CD4-positive, alpha-beta T cell treated with Interleukin-6 at 100 ng/mL for 8 hours (primary cell): ENCODE measurements at places on chromosomes 3 and 15.
A peak's percentile ranks its signal among the peaks of the same experiment; 100 is the strongest.

GRCh38 chr3:70919091-70919490, 606.7 kb upstream of the MDFIC2 start:
- DNase-seq, result no peak

GRCh38 chr3:43998836-43999727, 242.6 kb upstream of the TOPAZ1 start:
- no peak for DNase-seq

DNA sequence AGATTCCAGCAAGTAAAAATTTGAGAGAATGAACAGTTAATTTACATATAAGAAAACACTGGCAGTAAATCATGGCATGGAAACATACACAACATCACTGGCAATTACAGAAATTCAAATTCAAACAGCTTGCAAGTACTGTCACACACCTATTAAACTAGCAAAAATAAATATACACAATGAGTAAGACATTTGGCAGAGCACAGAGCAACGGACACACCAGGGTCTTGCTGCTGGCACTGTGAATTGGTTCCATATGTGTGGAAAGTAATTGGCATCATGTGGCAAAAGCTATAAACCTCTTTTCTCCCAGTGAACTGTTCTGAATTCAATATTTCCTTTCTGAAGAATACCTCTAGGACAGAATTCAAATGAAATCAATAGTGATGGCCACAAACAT, 78.3 kb downstream of the LRRK1 start:
- no peak for DNase-seq

DNA sequence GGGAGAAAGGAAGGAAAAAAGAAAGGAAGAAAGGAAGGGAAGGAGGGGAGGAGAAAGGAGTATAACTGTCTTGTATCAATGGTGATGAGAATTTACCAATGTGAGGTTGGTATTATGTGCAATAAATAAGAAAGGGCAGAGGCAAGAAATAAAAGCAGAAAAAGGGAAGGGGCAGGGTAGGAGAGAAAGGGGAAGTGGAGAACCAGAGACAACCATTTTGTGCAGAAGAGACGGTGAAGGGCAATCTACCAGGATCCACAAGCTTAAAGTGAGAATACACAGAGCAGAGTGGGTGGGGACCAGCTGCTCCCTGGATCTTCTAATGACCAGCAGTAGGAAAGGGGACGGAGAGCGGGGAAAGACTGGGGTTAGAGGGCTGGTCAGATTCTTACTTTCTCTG, 106.9 kb upstream of the SLCO2A1 start:
- no peak for DNase-seq

- DNase-seq, result no peak
These were observed 239.3 kb downstream of the CPNE4 start for GRCh38 chr3:131795390-131796090.

- no peak for DNase-seq
These were observed 7.3 kb downstream of the ADAMTS17 start for GRCh38 chr15:100334456-100334855.

GRCh38 chr3:17151598-17152373, 267.0 kb downstream of the PLCL2 start:
- peak; percentile 73 for DNase-seq

DNA sequence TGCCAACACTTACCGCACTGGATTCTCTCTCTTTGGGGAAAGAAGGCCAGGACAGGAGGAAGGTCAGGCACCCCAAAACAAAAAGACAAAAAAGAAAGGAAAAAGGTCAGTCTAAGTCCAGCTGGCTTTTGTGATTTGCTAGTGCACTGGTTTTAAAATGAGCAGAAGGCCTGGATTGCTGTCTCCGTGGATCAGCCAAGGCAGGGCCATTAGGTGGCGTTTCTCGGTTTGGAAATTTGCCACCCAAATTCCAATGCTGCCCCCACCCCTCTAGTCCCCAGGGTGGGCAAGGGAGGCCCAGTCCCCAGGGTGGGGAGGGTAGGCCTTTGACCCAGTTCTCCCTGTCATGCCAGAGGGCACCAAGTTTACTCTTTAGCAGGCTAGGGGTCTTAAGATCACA, 33.3 kb downstream of the TLE3 start:
- no peak for DNase-seq

DNA sequence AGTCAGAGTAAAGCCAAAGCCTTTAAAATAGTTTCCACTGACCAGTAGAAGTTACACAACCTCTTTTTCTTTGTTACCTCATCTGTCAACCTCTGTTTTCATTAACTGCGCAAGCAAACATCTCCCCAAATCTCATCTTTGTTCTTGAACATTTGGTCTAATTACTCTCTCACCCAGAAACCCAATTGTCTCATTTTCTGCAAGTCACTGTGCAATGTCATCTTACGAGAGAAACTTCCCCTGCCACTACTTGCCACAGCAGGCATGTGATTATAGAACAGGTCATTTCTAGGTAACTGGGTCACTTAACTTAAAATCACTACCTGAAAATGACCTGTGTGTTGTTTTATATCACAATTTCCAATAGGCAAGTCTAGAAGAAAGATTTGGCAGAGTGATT, 159.4 kb downstream of the SI start:
- DNase-seq, result no peak

GRCh38 chr3:28076246-28076645, 165.2 kb upstream of the CMC1 start:
- no peak for DNase-seq

- DNase-seq, result no peak
These were observed 764.2 kb downstream of the NTRK3 start for GRCh38 chr15:87492321-87492720.

DNA sequence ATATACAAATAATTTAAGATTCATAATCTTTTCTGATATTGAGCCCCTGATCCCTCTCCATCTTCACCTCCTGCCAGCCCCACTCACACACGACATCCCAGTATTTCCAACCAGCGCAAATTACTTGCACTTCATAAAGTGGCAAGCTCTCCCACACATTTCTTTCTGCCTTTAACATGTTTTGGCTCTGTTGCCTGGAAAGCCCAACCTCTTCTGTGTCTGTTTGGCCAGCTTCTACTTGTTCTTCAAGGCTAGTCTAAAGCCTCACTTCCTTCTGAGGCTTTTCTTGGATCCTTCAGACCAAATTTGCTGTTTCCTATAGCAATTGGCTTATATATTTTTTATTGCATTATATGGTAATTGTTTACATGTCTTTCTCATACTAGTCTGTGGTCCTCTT, 5.1 kb upstream of the TM6SF1 start:
- DNase-seq, result no peak

DNA sequence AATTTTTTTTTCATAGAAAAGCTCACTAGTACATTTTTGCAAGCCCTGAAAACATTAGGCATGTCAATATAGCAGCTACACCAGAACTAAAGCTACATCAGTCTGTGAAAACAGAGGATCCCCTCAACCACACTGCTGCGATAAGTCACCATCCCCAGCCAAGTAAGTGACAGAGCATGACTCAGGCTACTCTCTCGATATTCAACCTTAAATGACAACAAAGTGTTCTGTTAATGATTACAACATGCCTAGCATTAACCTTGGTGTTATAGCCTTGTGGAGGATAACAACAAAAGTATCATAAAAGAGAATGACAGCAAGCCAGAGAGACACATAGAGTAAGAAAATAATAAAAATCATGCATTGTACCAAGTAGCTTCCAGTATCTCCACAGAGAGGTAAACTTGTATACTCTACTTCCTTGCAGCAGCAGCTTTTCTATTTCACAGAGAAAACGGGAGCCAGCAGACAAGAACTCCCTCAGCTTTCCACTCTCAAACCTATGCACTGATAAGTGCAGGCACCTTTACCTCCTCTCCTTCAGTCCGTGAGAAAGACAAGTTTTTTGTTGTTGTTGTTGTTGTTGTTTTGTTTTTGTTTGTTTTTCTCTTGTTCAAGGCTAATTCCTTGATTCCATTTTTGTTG, 76.6 kb downstream of the GBE1 start:
- DNase-seq, result no peak

GRCh38 chr15:92073044-92073785, 219.7 kb downstream of the SLCO3A1 start:
- no peak for DNase-seq

DNA sequence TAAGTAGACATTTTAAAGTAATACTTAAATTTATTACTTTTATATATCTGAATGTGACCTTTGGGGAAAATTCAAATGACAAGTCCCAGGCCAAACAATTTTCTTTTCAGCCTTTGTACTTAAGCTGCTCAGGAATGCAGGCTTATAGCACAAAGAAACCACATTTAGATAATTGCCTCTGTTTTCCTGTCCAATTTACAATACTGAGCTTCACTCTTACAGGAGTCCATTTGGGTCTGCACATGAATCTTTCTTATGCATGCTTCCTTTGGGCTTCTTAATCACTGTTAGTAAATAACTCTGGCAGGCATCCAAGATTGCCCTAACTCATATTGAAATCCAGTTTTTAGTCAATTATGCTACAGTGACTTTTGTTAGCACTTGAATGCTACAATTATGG, 459.4 kb upstream of the TGFBR2 start:
- DNase-seq, result no peak

DNA sequence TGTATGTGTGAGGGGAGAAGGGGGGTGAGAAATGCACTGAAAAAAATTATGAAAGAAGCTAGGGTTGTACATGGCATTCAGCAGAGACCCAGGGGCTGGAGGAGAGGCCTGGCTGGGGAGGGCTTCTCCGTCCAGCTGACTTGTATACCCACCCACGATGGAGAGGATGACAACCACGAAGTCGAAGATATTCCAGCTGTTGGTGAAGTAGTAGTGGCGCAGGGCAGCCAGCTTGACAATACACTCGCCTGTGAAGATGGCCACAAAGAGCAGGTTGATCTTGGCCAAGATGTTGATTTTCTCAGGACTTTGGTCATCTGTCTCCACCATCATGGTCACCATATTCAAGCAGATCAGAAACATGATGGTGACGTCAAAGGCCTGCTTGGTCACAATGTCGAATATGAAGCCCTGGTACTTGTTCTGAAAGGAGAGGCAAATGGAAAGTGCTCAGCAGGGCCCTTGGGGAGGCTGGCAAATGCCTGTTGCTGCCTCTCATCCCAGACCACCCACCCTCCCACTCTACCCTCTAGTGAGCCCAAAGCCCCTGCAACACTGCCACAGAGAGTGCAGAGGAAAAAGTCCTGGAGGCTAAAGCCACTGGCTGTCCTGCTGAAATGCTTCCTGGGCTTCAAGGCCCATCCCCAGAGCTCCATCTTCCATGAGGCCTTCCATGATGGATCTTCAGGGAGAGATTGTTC, 58.1 kb downstream of the EXOG start:
- no peak for DNase-seq

- DNase-seq, result no peak
These were observed 10.6 kb upstream of the TBC1D5 start for GRCh38 chr3:17752876-17753631.

DNA sequence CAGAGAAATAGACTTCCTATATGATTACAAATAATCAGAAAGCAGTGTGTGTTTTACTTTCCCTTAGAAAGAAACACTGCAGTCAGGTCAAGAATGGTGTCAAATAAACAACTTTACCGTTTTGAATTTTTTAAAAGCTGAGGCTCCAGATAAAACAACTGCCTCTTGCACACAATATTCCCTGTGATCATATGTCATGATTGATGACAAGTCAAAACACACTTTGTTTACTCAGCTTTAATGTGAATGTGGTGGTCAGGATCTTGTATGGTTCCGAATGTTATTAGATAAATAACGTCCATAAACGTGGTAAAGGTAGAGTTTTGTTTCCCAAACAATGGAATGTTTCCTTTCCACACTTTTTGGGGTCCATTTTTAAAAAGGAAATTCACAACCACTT, 428.4 kb upstream of the MDFIC2 start:
- DNase-seq, result no peak

DNA sequence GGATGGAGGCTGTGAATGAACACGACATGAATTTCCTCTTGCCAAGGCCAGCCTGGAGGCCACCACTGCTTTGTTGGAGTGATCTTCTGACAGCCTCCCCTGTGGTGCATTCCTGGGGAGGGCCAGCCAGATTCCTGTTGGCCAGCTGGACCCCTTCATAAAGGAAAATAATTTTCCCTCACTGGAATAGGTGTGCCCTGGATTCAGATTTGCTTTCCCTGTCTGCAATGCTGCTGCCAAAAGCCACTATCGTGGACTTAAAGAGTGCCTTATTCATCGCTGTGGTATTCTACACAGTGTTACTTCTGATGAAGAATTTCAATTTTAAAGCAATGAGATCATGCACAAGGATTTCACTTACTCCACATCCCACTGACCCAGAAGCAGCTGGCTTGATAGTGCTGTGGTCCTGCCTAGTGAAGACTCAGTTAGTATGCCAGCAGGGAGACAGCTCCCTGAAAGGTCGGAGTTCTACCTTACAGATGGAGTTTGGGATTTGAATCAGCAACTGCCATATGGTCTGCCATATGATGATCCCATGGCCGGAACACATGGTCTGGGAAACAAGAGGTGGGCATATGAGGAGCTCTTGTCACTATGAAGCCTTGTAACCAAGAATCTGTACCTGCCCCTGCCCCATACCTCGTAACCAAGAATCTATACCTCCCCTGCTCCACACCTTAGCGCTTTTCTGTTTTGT, 145.2 kb downstream of the KLF13 start:
- DNase-seq, result no peak

DNA sequence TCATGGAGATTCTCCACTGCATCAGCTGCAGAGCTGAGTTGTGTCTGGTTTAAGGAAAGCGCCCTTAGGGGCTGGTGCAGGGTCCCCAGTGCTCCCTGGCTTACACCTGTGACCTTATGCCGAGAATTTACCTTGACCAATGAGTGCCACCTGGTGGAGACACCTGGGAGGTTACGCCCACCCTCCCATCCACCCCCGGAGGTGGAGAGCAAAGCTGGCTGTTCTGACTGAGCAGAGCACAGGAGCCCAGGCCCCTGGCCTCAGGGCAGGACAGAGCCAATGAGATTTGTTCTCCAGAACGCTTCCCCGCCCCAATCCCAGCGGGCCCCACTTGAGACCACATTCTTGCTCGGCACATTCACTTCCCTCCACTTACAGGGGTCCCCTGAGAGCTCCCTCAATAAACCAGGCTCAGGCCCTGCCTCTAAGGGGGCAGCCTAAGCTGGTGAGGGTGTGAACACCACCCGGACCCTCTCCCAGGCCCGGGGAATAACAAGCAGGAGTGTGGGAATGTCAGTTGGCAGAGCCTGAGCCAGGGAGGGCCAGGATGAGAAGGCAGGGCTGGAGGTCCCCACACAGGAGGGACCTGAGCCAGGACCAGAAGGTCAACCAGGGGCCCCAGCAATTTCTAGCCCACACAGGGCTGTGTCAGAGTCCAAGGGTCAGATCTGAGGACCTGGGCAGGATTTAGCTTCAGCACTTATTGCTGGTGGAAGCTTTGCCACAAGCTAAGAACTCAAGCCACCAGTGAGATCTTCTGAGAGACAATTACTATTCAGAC, 117.1 kb downstream of the TPRA1 start:
- no peak for DNase-seq

DNA sequence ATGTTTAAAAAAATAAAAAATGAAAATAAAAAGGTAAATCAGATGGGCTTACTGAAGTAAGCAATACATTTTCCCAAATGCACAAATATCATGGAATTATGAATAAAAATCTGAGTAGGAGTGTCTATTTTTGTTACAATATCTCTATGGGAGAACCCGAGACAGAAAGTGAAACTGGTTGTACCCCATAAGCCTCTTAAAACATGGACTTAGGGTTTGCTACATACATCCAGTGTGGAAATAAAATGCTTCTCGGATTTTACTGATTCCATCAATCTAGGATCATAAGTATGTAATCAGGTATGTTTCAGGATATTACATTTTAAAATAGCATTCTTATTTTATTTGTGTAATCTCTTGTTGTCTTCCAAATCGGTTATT, 177.8 kb upstream of the CDIN1 start:
- no peak for DNase-seq

- DNase-seq, result no peak
These were observed 8.3 kb upstream of the PGPEP1L start for GRCh38 chr15:99015698-99016568.

GRCh38 chr3:6282918-6283317, 578.0 kb upstream of the GRM7 start:
- no peak for DNase-seq

- DNase-seq, result no peak
These were observed 722.3 kb upstream of the LMCD1 start for GRCh38 chr3:7779331-7779730.
